Suprapubic skin (tissue), 4 donors: ENCODE measurements at places on chromosomes 4 and X.

DNA sequence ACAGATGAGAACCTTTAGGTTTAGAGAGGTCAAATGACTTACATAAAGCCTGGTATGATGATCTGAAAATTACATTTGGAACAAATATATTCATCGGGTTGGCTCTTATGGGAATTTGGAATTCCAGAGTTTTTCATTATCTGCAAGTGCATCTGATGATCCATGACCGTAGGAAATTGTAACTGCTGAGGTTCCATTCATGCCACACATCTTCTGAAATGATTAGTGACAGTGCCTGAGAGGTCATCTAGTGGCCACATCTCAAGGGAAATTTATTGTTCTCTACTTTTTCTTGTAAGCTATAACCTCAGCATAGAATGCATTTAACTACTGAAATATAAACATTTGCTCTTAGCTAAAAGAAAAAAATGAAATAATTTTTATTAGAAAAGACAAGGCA lies 105.8 kb upstream of the NWD2 start:
- H3K27me3 ChIP-seq, result no peaks in the 10 kb centered on the region
- no peak overlapping the region for H3K4me3 ChIP-seq
- no peak overlapping the region for H3K27ac ChIP-seq
- H3K4me1 ChIP-seq, result no peaks in the 10 kb centered on the region
- no peaks in the 10 kb centered on the region for H3K36me3 ChIP-seq
- DNase-seq, result no peak

DNA sequence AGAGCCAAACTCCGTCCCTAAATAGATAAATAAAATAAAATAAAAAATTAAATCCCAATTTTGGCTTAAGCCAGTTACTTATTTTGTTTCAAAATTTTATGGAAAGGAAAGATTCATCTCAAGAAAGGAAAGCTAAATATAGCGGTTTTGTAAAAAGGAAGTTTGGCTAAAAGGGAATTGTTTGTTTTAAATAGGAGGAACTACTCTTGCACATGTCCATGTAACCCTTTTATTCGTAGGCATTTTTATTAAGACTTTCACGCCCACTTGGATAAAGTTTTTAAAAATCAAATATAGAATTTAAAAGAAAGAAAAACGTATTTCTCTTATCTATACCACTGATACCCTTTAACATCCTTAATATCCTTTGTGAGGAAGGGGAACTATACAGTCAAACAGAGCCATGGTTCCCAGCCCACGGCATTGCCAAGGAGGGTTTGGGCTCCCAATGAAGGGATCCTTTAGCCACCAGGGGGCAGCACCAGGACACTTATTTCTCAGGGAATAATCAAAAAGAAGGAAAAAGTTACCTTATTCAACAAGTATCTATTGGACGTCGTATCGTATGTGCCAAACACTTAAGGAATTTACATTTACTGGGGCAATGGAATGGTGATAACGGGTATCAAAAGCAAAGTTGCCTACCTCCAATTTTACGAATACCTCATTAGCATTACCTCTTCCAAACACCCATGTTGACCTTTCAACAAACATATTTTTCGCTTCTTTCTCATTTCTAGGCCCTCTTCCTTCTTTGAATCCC lies 27.7 kb downstream of the CDKN2AIP start:
- no peak overlapping the region for H3K4me3 ChIP-seq
- DNase-seq, result peak; percentile 94
- H3K36me3 ChIP-seq, result no peaks in the 10 kb centered on the region
- no peak overlapping the region for H3K27ac ChIP-seq

- DNase-seq, result no peak
- no peak overlapping the region for H3K4me3 ChIP-seq
- H3K27ac ChIP-seq, result no peak overlapping the region
These were observed 9.1 kb upstream of the PHOX2B start for GRCh38 chr4:41757521-41758156.

DNA sequence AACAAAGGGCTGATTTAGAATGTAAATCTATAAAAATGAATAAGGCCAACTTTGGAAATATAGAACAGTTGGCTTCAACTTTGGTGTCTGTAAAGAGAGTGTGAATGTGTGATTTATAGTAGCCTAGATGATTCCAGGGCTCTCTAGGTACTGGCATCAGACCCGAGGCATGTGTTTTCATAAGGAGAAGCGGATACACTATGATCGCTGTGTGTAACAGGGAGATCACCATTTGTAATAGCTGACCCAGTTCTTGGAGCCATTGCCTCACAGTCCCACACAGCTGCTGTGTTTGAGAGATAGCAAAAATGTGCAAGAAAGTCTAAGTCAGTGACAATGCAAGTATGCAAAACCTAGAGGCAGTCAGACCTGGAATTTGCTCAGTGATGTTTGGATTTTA lies 135.1 kb downstream of the REPS2 start:
- no peaks in the 10 kb centered on the region for H3K27me3 ChIP-seq
- no peaks in the 10 kb centered on the region for H3K36me3 ChIP-seq
- peaks cover 4% of the 10 kb centered on the region for H3K4me1 ChIP-seq
- DNase-seq, result no peak
- no peak overlapping the region for H3K4me3 ChIP-seq

DNA sequence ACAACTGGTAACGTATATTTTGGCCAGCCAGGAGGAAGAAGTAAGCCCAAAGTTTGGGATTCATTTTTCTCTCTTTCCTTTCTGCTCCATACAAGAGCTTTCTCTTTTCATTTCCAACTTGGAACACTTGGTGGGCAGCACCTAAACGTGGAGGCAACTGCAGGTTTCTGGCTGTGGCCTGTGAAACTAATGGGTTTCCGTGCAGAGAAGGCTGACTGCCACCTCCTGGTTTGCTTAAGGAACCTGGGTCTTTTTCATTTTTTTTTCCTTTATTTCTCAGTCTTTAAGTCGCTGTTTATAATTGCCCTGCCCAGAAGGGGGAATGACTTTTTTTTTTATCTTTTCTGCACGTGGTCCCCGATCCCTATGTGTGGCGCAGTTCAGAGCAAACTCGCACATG lies 15.4 kb downstream of the ZNF718 start:
- H3K27me3 ChIP-seq, result no peaks in the 10 kb centered on the region
- H3K36me3 ChIP-seq, result peaks cover 75% of the 10 kb centered on the region
- no peak overlapping the region for H3K27ac ChIP-seq
- H3K4me1 ChIP-seq, result no peaks in the 10 kb centered on the region
- no peak overlapping the region for H3K4me3 ChIP-seq
- DNase-seq, result no peak

GRCh38 chrX:149392921-149393320 lies 112.2 kb downstream of the IDS start:
- H3K4me1 ChIP-seq, result no peaks in the 10 kb centered on the region

DNA sequence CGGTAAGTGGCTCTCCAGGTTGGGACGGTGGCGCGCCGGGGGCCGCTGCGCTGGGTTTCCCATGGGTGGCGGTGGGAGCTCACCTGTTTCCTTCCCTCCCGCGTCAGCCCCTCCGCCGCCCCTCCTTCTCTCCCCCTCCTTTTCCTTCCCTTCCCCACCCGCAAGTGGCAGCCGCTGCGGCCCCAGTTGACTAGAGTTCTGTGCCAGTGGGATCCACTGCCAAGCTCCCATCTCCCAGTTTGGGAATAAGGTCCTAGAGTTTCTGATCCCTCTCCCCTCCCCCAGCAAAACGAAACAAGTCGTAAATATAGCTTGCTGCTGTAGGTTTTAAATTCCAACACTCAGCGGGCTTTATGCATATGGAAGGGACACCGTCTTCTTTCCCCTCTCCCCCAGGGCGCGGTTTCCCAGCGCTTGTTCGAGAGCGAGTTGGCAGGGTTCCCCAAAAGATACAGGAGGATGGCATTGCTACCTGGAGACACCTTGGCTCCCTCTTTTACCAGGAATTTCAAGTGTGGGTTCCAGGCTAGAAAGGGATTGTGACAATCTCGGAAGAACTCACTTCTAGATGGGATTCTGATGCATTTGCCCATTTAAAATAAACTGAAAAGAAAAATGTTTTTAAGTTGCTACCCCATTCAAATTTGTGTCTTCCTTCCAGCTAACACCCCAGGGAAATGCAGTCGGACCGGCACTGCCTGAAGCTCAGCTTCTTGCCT lies 1.2 kb downstream of the TLL1 start:
- H3K4me3 ChIP-seq, result peak overlapping the region; percentile 72
- H3K27ac ChIP-seq, result peak overlapping the region; percentile 74
- peaks cover 19% of the 10 kb centered on the region for H3K27me3 ChIP-seq
- peaks cover 34% of the 10 kb centered on the region for H3K4me1 ChIP-seq
- DNase-seq, result peak; percentile 79

DNA sequence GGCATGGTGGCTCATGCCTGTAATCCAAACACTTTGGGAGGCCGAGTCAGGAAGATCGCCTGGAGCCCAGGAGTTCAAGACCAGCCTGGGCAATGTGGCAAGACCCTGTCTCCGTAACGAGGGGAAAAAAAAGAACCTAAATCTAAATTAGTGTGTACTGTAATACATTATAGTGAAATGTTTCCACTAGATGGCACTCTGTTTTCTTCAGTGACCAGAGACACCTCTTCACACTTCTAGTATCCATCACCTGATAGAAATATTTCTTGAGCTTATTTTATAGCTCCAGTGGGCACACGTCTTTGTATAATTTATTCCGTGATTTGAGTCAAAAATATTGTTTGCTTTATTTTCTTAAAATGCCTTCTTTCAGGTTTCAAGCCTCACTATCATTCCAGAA lies 600.9 kb upstream of the DIPK2B start:
- no peak overlapping the region for H3K27ac ChIP-seq
- no peaks in the 10 kb centered on the region for H3K27me3 ChIP-seq
- DNase-seq, result no peak
- H3K4me3 ChIP-seq, result no peak overlapping the region

GRCh38 chr4:81214144-81214880 lies 710 bp downstream of the PRKG2 start:
- H3K27ac ChIP-seq, result peak overlapping the region; percentile 36
- H3K4me1 ChIP-seq, result peaks cover 17% of the 10 kb centered on the region
- H3K4me3 ChIP-seq, result peak overlapping the region; percentile 60
- no peak for DNase-seq

GRCh38 chr4:7979652-7979968 lies 39.9 kb upstream of the AFAP1 start:
- H3K27me3 ChIP-seq, result no peaks in the 10 kb centered on the region
- H3K4me3 ChIP-seq, result no peak overlapping the region
- DNase-seq, result no peak
- H3K4me1 ChIP-seq, result peaks cover 15% of the 10 kb centered on the region
- no peaks in the 10 kb centered on the region for H3K36me3 ChIP-seq
- H3K27ac ChIP-seq, result no peak overlapping the region

DNA sequence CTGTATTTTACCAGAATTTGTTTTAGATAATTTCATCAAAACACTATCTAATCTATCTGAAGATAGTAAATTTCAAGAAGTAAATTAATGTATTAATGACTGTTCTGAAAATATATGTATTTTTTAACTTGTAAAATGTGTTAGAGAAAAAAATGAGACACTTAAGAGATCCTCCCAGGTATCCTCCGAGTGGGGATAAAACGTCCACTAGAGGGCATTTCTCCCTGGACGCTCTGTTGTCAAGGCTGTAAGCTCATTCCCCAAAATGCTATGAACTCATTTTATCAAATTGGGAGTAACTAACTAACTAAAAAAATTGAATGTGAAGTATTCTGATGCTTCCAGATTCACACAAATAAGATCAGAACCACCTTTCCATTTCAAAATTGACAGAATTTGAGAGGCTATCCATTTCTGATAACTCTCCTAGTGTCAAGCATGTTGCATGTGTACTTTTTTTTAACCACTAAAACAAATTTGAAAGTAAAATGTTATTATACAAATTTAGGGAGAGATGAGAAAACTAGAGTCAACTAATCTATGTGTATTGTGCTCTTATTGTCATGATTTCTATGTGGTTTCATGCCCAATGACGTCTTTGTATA lies 337.3 kb upstream of the HS3ST1 start:
- H3K4me3 ChIP-seq, result no peak overlapping the region
- no peak for DNase-seq
- H3K36me3 ChIP-seq, result no peaks in the 10 kb centered on the region
- no peaks in the 10 kb centered on the region for H3K4me1 ChIP-seq
- no peak overlapping the region for H3K27ac ChIP-seq
- H3K27me3 ChIP-seq, result no peaks in the 10 kb centered on the region

DNA sequence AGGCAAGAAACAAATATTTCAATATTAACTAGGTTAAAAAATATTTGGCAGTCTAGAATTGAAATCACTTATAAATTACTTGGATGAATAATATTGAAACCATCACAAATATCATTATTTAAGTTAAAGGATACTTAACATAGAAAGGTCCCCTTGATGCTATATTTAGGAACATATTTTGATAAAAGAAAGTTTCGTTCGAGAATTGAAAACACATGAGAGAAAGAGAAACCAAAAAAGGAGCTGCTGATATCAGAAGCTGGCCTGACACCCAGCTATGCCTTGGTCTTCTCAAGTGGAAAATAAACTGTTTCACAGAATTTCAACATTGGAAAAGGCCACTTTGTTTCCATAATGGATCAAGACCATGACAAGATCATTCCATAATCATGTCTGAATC lies 762.4 kb downstream of the DMD start:
- no peak for DNase-seq
- no peaks in the 10 kb centered on the region for H3K36me3 ChIP-seq
- H3K4me1 ChIP-seq, result no peaks in the 10 kb centered on the region
- no peak overlapping the region for H3K27ac ChIP-seq
- H3K27me3 ChIP-seq, result no peaks in the 10 kb centered on the region
- H3K4me3 ChIP-seq, result no peak overlapping the region

GRCh38 chr4:87097075-87097474 lies 123.3 kb downstream of the KLHL8 start:
- H3K36me3 ChIP-seq, result peaks cover 12% of the 10 kb centered on the region
- H3K4me1 ChIP-seq, result peaks cover 27% of the 10 kb centered on the region
- H3K4me3 ChIP-seq, result no peak overlapping the region
- no peak for DNase-seq
- H3K27me3 ChIP-seq, result no peaks in the 10 kb centered on the region

DNA sequence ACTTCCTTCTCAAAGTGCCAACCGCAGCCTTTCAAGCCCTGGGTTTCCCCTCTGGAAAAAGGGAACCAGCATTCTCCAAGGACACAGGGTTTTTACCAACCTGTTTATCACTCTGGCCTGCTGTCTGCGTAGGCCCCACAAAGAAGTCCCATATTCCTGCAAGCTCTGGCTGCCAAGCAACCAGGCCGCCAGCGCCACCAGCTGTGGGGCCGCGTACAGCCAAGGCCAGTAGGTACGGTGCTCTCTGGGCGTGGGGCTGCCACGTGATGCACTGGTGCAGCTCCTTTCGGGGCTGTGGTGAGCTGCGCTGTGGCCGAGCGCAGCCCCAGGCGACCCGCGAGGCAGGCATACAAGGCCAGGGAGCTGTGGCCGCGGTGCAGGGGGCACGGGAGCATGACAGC lies 22.1 kb downstream of the LUZP4 start:
- H3K36me3 ChIP-seq, result no peaks in the 10 kb centered on the region
- H3K27me3 ChIP-seq, result no peaks in the 10 kb centered on the region
- no peaks in the 10 kb centered on the region for H3K4me1 ChIP-seq

DNA sequence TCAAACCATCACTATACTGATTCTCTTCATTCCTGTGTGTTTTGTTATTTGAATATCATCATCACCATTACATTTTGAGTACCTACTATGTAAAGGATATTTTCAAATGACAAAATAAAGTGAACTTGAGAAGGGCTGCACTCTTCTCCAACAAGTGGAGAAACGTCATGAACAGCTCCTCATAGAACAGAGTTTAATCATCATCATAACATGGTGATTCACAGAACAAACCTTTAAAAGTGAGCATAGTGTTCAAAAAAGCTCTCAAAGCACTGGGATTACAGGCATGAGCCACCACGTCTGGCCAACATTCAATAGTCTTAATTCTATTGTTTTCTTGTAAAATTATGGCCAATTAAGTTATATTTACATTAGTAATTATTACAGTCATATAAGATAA lies 993.9 kb downstream of the PDHA2 start:
- no peaks in the 10 kb centered on the region for H3K36me3 ChIP-seq
- no peak overlapping the region for H3K4me3 ChIP-seq
- no peak overlapping the region for H3K27ac ChIP-seq
- DNase-seq, result no peak
